ENCODE measurements at places on chromosomes 3 and 15.

GRCh38 chr3:139307601-139308555 is 35.9 kb upstream of the MRPS22 start:
- no peak for DNase-seq

DNA sequence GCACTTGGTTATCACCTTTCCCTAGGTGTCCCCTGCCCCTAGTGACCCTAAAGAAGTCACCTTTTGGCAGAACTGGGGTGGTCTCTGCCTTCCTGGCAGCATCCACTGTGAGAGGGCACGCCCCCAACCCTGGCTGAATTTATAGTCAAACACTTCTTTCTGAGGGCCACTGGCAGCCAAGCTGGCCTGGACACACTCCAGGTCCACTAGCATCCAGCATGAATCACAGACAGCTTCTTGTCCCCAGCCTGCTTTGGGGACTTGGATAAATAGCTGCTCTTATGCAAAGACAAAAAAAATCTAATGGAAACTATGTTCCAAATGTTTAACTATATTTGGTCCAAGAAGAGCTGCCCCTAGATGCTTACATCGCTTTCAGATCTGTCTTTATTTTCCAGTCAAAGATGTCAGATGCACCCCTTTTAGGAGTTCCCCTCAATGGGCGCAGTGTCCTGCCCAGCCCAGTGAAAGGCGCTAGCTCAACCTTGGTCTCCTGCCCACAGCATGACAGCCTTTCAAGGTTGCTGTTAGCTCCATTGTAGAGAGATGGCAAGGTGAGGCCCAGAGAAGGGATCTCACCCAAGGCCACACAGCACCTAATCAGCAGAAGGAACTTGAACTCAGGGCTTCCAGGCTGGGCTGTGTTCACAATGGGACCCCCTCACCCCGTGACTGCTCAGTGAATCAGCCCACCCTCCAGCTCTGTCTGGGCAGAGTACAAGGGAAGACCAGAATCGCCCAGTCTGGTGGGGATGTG is 7.0 kb downstream of the RASL12 start:
- DNase-seq, result no peak

GRCh38 chr3:158102242-158103080 is 3.8 kb downstream of the SHOX2 start:
- DNase-seq, result no peak

GRCh38 chr3:170057550-170057949 is 19.8 kb downstream of the GPR160 start:
- no peak for DNase-seq

GRCh38 chr15:93018574-93018973 is 70.4 kb downstream of the RGMA start:
- no peak for DNase-seq

DNA sequence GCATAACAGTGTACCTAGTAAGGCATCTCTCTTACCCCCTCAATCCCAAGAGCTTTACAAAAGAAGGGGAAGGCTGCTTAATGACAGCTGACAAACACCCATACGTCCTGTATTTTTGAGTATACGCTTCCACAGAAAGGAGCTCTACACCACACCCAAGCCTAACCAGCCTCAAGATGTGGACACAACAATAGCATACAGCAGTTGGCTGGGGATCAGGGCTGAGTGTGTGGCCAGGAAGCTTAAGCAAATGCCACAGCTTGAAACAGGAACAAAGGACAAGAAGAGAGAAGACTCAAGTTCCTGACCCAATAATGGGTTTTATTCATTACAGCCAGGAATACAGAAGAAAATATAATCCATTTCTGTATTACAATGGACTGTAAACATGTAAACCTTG is 6.9 kb downstream of the HEXA start:
- DNase-seq, result peak; percentile 27

DNA sequence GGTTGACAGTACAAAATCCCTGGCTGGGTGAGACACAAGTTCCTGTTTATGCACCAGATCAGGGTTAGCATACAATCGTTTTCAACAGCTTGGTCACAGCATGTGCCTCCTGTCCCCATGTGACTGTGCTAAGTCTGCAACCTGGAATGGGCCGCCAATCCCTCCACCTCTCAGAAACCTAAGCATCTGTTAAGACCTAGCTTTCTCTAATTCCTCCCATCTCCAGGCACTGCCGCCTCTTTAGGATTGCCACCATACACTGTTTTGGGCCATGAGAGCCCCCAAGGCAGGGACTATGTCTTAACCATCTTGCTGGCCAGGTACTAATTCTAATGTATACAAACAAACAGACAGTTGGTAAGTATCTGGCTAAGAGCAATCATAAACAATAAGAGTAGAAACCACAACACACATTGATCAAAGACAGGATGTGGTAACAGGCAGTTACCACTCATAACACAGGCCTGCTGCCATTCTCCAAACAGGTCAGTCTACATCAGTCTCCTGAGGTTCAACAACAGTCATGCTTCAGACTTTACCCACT is 25.6 kb downstream of the SEC22C start:
- peak; percentile 42 for DNase-seq
